ENCODE measurements at places on chromosomes 7 and 10.

DNA sequence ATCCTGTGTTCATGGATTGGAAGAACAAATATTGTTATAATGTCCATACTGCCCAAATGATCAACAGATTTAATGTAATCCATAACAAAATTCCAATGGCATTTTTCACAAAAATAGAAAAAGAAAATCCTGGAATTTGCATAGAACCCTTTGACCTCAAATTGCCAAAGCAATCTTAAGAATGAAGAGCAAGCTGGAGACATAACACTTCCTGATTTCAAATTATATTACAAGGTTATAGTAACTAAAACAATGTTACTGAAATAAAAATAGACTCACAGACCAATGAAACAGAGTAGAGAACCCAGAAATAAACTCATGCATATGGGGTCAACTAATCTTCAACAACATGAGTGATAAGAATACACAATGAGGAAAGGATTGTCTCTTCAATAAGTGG lies 302.5 kb downstream of the PHTF2 start:
- no peak for DNase-seq

- DNase-seq, result no peak
These were observed 944.0 kb upstream of the C7orf33 start for GRCh38 chr7:147646568-147646967.

GRCh38 chr7:28349637-28350036 lies 62.7 kb upstream of the CREB5 start:
- no peak for DNase-seq

DNA sequence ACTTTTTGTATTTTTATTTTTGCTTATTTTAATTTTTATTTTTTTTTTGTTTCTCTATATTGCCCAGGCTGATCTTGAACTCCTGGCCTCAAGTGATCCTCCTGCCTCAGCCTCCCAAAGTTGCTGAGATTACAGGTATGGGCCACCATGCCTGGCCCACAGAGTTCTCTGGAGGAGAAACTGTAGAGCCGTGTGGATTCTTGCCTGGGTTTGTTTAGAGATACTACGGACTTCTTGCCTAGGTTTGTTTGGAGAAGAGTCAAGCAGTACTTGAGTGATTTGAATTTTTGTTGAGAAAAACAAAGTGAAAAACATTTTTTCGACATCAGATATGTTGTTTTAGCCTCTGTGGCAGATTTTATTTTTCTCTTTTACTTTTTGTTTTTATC lies 99.0 kb downstream of the CAMK1D start:
- no peak for DNase-seq

GRCh38 chr7:148319316-148319808 lies 271.2 kb upstream of the C7orf33 start:
- no peak for DNase-seq

DNA sequence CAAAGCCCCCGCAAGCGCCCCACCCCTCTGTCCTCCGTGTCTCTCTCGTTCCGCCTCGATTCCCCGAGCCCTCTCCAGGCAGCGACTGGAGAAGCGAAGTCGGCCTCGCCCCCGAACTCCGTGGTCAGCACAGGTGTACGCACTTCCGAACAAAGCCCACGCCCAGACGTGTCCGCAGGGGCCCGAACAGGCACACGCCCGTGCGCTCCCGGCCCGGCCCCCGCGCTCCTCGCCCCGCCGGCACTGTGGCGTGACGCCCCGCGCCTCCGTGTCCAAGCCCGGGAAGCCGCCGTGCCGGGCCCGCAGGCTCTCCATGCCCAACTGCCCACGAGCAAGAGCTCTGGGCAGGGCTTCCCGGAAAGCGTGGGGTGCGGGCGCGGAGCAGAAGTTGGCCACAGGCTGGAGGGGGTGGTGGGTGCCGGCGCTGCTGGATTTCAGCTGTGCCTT lies 662 bp downstream of the NRCAM start:
- no peak for DNase-seq

- DNase-seq, result no peak
These were observed 42.9 kb downstream of the CSGALNACT2 start for GRCh38 chr10:43181146-43181545.

GRCh38 chr7:142961973-142962926 lies at the start of gene KEL:
TSS of gene KEL (minus strand) at chr7:142962363. CDS start at chr7:142962206, 157 bp downstream.
- no peak for DNase-seq

DNA sequence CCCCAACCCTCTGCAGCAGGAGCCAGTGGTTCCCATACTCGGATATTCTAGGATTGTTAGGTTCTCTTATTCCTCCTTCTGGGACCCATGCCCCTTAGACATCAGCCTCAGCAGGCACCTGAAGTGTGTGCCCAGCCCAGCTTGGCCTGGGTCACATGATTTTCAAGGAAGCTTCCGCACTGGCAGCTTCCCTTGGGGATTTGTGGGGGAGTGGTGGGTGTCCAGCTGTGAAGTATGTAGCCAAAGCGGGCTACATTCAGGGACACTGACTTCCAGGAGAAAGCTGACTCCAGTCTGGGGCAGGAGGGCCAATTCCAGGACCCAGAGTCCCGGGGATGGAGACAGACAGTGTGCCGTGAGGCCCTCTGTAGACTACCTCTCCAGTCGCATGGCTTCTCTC lies 1.3 kb downstream of the LDB1 start:
- DNase-seq, result no peak

DNA sequence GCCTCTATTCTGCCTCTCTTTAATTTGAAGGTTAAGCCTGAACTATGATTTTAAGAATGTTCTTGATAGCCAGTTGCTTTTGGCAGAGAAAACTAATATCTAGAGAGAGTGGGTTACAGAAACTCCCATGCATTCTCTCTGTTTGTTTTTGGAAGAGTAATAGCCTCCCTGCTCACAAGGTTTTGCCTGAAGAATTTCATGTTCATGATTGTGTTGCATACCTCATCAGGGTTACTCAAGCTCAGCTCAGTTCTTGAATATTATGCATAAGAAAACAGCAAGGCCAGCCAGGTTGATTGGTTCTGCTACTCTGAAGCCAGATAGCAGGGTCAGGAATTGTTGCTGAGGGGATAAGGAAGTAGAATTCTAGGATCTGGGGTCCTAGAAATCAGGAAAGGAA lies 137.4 kb downstream of the MDFIC start:
- no peak for DNase-seq

DNA sequence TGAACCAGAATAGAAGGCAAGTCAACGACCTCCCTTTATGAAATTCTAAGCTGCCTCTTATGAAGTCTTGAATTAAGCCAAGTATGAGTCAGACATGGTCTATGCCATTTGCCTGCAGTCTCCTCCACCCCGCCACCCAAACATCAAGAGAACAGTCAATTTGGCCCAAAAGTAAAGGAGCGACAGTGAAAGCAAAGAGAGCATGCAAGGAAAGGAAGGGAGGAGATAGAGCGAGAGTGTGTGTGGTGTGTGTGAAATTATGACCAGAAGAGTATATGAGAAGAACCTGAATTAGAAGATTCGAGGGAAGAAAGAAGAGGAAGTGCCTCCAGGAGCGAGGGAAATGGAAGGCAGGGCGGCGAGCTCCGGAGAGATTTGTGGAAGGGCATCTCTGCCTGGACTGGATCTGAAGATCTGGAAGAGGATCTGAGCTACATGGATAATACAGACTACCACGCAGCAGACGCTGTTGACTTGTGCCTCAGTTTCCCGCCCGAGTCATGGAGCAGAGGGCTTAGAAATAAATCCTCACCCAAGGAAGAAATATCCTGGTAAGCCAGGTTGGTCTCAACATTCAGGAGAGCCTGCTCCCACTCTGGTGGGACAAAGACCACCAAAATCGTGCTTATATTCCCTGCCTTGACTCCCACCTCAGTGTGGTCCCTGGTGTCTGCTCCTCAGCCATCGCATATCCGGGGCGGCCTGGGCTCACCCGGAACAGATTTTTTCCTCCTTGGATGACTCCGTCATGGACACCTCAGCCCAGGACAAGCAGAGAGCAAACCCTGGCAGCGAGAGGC lies 459 bp downstream of the ZDHHC6 start:
- no peak for DNase-seq

DNA sequence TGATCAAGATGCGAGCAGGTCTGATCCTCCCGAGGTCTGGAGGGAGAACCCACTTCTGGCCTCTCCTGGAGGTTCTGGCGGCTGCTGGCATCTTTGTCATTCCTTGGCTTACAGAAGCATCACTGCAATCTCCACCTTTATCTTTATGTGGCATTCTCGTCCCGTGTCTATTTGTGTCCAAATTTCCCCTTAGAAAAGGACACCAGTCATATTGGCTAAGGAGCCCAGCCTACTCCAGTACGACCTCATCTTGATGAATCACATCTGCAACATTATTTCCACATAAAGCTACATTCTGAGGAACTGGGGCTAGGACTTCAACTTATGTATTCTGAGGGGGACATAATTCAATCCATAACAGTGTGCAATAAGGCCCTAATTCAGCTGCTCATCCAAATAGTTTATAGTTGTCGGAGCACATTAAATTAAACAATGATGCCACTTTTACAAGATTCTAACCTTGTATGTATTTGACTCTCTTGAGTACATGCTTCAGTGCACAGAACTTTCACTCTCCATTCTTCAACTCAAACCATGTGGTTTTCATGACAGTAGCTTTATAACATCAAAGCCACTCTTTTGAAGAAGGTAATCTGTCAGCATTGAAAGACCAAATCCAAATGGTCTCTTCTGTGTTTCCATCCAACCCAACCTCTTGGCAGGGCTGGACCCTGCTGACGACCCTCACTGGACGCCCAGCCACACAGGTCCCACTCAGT lies 86.2 kb upstream of the DDC start:
- DNase-seq, result no peak

DNA sequence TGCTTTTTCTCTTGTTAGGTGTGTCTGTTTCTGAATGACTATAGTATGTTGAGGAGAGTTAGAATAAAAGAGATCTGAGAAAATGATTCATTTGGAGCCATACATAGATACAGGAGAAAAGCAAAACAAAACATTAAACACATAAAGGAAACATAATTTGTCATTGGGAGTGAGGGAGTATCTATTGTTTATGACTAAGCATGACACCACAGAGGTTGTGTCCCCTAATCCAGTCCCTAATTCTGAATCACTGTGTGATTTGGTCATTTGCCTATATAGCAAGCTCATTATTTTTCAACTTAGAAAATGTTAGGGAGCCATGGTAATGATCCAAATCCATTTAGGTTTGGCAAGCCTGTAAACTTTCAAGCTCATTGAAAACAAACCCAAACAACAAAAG lies 132.3 kb upstream of the BMPER start:
- DNase-seq, result no peak

DNA sequence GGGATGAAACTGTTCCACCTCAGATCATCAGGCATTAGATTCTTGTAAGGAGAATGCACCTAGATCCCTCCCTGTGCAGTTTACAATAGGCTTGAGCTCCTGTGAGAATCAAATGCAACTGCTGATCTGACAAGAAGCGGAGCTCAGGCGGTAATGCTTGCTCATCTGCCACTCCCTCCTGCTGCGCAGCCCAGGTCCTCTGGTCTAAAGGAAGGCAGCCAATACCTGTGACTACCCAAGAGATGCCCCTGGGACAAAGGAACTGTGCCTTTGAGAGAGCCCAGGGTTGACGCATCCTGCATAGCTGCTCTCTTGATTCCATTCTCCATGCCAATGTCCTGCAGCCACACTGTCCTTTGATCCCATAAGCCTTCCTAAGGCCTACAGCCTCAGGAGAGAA lies 73.1 kb downstream of the ADCYAP1R1 start:
- no peak for DNase-seq

- no peak for DNase-seq
These were observed 74.2 kb downstream of the MGMT start for GRCh38 chr10:129541200-129541599.

- no peak for DNase-seq
These were observed 40.3 kb downstream of the NRCAM start for GRCh38 chr7:108415821-108416536.

DNA sequence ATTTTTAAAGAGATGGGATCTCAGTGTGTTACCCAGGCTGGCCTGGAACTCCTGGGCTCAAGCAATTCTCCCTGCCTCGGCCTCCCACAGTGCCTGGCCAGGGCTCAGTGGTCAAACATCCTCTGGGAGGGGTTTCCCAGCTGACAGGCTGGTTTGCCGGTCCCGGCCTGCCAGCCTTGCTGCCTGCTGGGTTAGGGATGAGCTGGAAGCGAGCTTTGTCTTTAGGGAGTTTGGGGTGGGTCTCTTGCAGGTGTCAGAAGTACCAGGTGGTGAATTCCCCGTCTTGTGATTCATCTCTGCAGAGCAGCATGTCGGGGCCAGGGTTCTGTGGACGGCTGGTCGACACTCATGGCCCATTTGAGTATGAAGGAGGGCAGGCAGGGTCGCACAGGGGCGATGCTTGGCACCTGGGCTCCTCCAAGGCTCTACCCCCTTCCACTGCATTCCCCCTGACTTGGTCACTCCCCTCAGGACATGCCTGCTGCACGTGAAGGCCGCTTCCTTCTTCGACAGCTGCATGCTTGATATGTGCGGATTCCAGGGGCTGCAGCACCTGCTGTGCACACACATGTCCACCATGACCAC lies 30.3 kb downstream of the ZAN start:
- no peak for DNase-seq

All from stimulated activated CD8-positive, alpha-beta memory T cell treated with anti-CD3 and anti-CD28 coated beads, Interleukin-4, amount 100 ng/mL, for 4 hours (primary cell).